ENCODE measurements at places on chromosomes 7 and 10. TPM values are rescaled to one million over a fixed set of nuclear protein-coding genes. Genes with fewer than 3 reads are reported as not detected.

DNA sequence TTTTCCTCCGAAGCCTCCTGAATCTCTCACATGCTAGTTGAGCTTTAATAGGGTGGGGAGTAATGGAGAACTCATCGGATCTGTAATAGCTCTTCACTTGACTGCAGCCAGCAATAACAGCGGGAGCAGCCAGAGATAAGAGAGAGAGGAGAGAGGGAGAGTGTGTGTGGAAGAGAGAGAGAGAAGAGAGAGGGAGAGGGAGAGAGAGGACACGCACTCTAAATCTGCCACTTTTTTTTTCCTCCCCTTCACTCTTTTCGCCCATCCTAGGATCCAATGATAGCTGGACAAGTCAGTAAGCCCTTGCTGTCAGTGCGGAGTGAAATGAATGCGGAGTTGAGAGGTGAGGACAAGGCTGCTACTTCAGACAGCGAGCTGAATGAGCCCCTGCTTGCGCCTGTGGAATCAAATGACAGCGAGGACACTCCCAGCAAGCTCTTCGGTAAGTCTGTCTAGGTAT is 107.9 kb downstream of the POU6F2 start:
- no peak for DNase-seq

PLCE1 gene
- total RNA-seq = 16.6 TPM

SLC26A3 gene
- total RNA-seq = not detected

GRCh38 chr7:918118-918425 is 36.4 kb downstream of the ADAP1 start:
- DNase-seq = peak; percentile 35

- no peak for DNase-seq
These were observed 765 bp downstream of the WBP1L start for GRCh38 chr10:102744374-102745051.
